ENCODE measurements at places on chromosomes 7 and 10.

- peak; percentile 4 for DNase-seq
Measured at GRCh38 chr7:55641811-55642210, 69.5 kb upstream of the VOPP1 start.

- DNase-seq: peak; percentile 11
Measured at GRCh38 chr10:121668314-121669027, 70.2 kb upstream of the FGFR2 start.

- no peak for DNase-seq
Measured at GRCh38 chr7:77266291-77266794, 66.7 kb upstream of the FGL2 start.

GRCh38 chr7:31129067-31129466 is 77.0 kb downstream of the ADCYAP1R1 start:
- DNase-seq: no peak

- DNase-seq: no peak
Measured at GRCh38 chr10:6578795-6579182, 1.3 kb downstream of the PRKCQ start.

GRCh38 chr7:25014756-25015155 is 34.8 kb upstream of the OSBPL3 start:
- DNase-seq: peak; percentile 95

DNA sequence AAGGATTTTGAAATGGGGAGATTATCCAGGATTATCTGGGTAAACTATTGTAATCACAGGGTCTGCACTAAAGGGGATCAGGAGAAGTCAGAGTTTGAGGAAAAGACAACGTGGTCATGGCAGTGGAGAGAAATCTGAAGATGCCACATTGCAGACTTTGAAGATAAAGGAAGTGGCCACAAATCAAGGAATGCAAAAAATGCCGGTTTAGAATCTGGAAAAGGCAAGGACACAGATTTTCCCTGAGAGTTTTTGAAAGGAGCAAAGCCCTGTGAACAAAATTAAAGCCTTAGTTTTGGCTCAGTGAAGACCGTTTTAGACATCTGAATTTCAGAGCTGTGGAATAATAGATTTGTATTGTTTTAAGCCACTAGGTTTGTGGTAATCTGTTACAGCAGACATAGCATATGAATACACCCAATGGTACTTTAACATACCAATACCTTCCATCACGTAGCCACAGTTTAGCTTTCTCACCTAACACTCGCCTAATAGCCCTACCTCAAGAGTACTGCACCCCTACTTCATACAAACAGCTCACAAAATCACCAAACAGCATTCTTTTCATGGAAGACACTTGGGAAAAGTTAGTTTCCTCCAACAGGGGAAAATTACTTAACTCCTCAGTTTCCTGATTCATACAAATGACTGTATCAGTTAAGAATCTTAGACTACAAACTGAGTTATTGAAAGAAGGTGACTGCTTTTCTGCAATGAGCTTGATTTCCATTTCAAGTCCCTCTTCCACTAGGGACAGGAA is 446.5 kb downstream of the INHBA start:
- peak; percentile 57 for DNase-seq

DNA sequence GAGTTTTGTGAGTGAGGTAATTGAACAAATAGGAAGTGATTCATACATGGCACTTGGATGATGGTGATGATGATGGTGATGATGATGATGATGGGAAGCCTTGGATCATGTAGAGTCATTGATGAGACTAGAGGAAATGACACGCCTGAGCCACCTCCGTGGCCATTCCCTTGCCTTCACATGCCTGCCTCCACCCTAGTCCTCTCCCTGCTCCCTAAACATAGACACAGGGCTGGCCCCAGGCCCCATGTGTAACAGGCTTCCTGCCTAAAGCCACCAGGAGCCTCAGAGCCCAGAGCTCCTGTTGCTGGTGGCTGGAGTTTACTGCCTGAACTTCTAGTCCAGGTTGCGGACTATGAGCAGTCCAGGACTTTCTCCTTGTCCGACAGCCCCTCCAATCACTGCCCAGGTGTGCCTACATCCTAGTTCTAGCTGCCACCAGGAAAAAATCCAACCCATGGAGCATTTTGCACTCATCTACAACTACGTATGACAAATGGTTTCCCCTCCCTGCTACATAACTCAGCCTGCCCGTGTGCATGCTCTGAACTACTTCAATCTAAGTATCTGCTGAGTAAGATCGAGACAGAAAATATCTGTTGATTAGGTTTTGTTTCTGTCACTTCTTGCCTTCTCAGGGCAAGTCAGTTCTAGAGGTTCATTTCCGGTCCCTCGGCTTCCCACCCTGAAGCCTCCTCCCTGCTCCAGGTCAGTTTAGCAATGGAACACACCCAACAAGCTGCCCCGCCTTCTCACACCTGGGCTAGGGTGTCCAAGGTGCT is 35.5 kb upstream of the KDM7A start:
- no peak for DNase-seq

GRCh38 chr7:124552217-124552616 is 213.4 kb downstream of the GPR37 start:
- no peak for DNase-seq

- no peak for DNase-seq
Measured at GRCh38 chr7:91427051-91427450, 162.8 kb downstream of the FZD1 start.

GRCh38 chr7:50558294-50559053 is 6.7 kb downstream of the DDC start:
- DNase-seq: no peak

DNA sequence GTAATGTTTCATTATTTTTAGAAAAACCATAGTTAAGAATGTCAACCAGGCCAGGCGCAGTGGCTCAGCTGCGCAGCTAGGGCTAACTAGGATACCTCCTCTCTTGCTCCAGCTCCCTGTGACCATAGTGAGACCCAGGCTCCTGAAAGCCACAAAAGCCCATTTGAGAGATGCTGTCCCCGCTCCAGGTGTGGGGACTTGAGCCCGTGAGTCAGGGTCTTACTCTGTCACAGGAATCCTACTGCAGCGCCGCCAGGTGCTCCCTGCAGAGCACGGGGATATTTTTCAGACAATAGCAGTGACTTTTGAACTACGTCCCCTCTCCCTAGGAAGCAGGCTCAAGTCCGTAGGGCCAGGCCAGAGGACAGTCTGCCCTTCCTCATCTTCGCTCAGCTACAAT is 75.6 kb upstream of the NRBF2 start:
- no peak for DNase-seq

GRCh38 chr10:11869743-11870460 is 46.7 kb downstream of the PROSER2 start:
- DNase-seq: peak; percentile 17

- DNase-seq: peak; percentile 3
Measured at GRCh38 chr10:59991661-59992060, 85.3 kb upstream of the CCDC6 start.

- DNase-seq: peak; percentile 83
Measured at GRCh38 chr7:130189343-130189742, 15.9 kb downstream of the TMEM209 start.

- DNase-seq: no peak
Measured at GRCh38 chr10:75980419-75981002, 549.1 kb downstream of the LRMDA start.

DNA sequence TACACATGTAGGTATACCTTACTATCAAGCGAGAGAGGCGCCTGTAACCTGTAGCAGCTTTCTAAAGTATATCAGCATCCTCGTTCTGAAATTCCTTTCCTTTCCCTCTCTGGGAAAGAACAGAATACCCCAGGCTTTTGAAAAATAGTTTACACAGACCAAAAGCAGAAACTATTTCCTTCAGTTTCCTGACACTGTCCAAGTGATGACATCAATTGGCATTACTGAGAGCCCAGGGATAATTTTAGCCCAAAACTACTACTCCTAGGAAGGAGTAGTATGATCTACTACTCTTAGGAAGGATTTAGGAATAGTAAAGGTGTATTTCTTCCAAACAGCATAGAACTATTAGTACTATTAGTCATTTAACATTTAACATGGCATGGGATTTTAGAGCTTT is 6.0 kb downstream of the GNG11 start:
- DNase-seq: no peak

DNA sequence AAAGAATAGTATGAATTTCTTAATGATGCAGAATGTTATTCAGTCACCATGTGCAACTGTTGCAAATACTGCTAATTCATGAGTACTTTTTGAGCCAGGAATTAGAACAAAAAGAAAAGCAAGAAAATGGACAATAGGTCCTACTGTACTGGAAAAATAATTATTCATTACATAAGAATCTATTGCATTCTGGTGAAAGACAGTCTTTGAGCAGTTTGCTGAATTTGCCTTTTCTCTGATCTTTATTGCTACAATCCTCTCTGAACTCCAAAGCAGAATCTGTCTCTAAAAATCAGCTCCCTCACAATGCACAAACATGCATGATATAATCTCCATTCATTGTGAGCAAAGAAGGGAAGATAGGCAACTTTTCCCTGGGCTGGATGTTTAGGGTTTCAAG is 12.8 kb downstream of the IFIT2 start:
- DNase-seq: peak; percentile 27

- DNase-seq: peak; percentile 46
Measured at GRCh38 chr10:69316313-69317059, 38.2 kb downstream of the HK1 start.

- DNase-seq: peak; percentile 66
Measured at GRCh38 chr7:95545007-95545615, 51.2 kb downstream of the PDK4 start.

GRCh38 chr10:80492848-80493521 is 38.9 kb downstream of the TSPAN14 start:
- no peak for DNase-seq

DNA sequence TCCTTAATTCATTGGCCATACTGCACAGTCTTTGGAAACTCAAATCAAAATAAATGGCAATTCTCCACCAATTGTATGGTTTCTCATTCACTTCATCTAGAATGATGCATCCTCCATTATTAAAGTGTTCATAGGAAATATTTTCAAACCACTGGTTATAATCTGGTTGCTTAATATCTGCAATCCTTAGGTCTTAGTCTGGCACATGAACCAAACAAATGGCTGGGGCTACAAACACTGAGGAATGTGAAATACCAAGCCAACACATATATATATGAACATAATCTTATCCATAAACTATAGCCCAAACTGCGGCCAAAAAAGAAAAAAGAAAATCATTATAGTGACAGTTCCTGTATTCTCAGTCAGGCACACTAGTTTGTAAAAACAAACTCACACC is 5.7 kb upstream of the MSS51 start:
- DNase-seq: peak; percentile 56

DNA sequence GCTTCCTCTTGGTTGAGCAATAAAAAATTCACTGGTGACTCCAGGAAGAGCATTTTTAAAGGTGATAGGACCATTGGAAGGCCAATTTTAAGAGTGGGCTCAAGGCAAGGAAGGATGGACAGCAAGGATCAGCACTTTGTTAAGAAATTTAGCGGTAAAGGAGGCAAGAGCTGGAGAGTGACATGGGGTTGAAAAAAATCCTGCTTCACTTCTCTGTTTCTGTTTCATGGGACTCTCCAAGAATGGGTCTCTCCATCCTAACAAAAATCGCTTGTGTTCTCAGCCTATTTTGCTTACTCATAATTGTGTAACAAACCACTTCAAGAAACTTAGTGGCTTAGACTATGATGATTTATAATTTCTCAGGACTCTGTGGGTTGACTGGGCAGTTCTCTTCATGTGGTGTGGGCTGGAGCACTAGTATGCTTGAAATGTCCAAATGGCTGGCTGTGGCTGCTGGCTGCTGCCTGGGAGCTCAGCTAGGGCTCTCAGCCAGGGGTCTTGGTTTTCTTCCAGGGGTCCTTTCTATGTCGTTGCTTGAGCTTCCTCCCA is 59.8 kb upstream of the ZNRF2 start:
- DNase-seq: peak; percentile 95

- no peak for DNase-seq
Measured at GRCh38 chr10:132425757-132426155, 28.8 kb downstream of the PWWP2B start.

DNA sequence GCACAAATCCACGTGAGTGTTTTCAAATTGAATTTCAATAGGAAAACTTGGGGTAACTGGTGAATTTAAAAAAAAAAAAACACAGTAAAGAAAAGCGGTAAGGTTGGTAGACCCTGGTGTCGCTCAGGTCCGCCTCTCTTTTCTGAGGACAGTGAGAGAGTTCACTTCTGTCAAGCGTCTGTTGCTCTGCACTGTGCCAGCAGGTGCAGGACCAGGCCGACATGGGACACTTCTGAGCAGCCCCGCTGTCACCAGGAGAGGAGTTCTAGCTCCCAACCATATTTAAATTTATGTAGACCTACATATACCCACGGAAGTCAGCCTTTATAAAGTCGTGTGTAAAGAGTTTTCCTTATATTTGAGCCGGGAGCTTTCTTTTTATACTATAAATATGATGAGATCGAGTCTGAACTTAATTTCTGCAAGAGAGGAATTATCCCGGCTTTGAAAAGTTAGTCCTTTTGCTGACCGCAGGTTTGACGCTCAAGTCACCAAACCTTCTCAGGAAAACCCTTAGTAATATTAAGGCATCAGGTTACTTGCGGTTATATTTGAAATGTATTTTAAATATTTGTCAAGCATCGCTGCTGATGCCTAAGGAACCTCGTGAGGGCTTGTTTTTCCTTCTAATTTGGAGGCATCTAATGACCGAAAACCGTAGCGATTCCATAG is 531 bp downstream of the IKZF1 start:
- DNase-seq: no peak

GRCh38 chr7:71220210-71220695 is 88.3 kb downstream of the GALNT17 start:
- DNase-seq: no peak

- no peak for DNase-seq
Measured at GRCh38 chr10:14382022-14382421, 51.3 kb upstream of the FRMD4A start.
